ENCODE measurements at places on chromosomes 13 and 19. TPM values are rescaled to one million over a fixed set of nuclear protein-coding genes. Genes with fewer than 3 reads are reported as not detected.

- peak; percentile 87 for DNase-seq
- no peaks in the 10 kb centered on the region for H3K27me3 ChIP-seq
- H3K4me1 ChIP-seq: peaks cover 24% of the 10 kb centered on the region
- no peaks in the 10 kb centered on the region for H3K36me3 ChIP-seq
Measured at GRCh38 chr19:55075371-55075998, at the start of gene EPS8L1. Gene EPS8L1 (plus strand): TSS chr19:55075869. CDS start chr19:55076445, 576 bp downstream.

DNA sequence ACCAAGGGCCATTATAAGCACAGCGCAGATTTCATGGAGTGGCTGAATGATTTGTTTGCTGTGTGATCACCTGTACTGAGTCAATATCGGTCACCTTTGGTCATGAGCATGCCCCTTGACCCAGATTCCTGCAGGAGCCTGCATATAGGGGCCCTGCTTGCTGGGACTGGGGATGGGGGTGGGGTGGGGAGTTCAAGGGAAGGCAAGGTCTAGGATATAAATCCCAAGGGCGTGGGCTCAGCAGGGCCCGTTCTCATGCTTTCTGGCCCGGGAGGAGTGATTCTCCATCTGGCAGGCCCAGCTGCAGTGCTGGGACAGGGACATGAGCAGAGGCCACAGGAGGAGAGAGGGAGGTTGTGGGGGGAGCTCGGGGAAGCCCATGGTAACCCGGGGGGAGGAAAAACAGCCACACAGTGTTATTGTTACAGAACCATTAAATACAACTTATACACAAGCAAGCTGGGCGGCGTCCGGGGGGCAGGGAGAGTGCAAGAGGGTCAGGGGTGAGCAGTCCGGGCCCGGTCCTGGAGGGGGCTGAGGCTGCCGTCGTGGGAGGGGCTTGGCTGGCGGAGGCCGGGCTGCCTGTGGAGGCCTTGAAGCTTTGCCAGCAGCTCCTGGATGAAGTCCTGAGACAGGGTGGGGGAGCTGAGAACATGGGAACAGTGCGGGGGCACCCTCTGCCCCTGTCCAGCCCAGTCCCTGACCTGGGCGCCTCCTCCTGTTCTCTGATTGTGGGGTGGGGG lies 5.2 kb downstream of the PPP1R14A start:
- no peak overlapping the region for H3K4me3 ChIP-seq
- peaks cover 27% of the 10 kb centered on the region for H3K4me1 ChIP-seq
- no peaks in the 10 kb centered on the region for H3K36me3 ChIP-seq
- peak overlapping the region; percentile 91 for H3K27ac ChIP-seq
- H3K27me3 ChIP-seq: peaks cover under 1% of the 10 kb centered on the region

- H3K4me3 ChIP-seq: no peak overlapping the region
- H3K27ac ChIP-seq: no peak overlapping the region
- H3K36me3 ChIP-seq: no peaks in the 10 kb centered on the region
- peaks cover 4% of the 10 kb centered on the region for H3K4me1 ChIP-seq
- no peaks in the 10 kb centered on the region for H3K27me3 ChIP-seq
- no peak for DNase-seq
Measured at GRCh38 chr13:44395976-44396694, 22.5 kb downstream of the SERP2 start.

KLK14 gene
- not detected for total RNA-seq

- H3K36me3 ChIP-seq: no peaks in the 10 kb centered on the region
- H3K4me3 ChIP-seq: no peak overlapping the region
- no peak overlapping the region for H3K27ac ChIP-seq
- H3K27me3 ChIP-seq: no peaks in the 10 kb centered on the region
- H3K4me1 ChIP-seq: no peaks in the 10 kb centered on the region
- no peak for DNase-seq
Measured at GRCh38 chr13:55893540-55893939, 1247.2 kb upstream of the PRR20A start.
